Endothelial cell of coronary artery (primary cell): ENCODE measurements at places on chromosomes 16 and 17. TPM values are rescaled to one million over a fixed set of nuclear protein-coding genes. Genes with fewer than 3 reads are reported as not detected.

Gene TBC1D3H
- not detected in 2 replicates for total RNA-seq

Gene RPTOR
- 17.5 and 28.6 TPM in 2 replicates for total RNA-seq

Gene KRTAP2-2
- total RNA-seq: not detected in 2 replicates

Gene HNF1B
- not detected in 2 replicates for total RNA-seq

Gene ACAP1
- 0.45 and 0.66 TPM in 2 replicates for total RNA-seq

Gene SLC2A4
- total RNA-seq: under 0.01 TPM in 2 replicates

Gene MYO19
- total RNA-seq: 47.5 and 58.3 TPM in 2 replicates

Gene CRHR1
- not detected in 2 replicates for total RNA-seq

Gene CDH1
- total RNA-seq: not detected in 2 replicates

Gene C17orf58
- 9.9 and 11.2 TPM in 2 replicates for total RNA-seq

Gene CXCL16
- 1.3 and 1.4 TPM in 2 replicates for total RNA-seq

Gene C16orf54
- not detected in 2 replicates for total RNA-seq
